Activated CD4-positive, alpha-beta T cell treated with anti-CD3 and anti-CD28 coated beads for 36 hours (primary cell): ENCODE measurements at places on chromosomes 2 and 18.
A peak's percentile ranks its signal among the peaks of the same experiment; 100 is the strongest.

GRCh38 chr2:237479747-237480146 is 7.3 kb upstream of the MLPH start:
- no peak overlapping the region for H3K4me3 ChIP-seq
- H3K4me1 ChIP-seq: peaks cover 7% of the 10 kb centered on the region
- peaks cover 26% of the 10 kb centered on the region for H3K27me3 ChIP-seq
- H3K36me3 ChIP-seq: no peaks in the 10 kb centered on the region

DNA sequence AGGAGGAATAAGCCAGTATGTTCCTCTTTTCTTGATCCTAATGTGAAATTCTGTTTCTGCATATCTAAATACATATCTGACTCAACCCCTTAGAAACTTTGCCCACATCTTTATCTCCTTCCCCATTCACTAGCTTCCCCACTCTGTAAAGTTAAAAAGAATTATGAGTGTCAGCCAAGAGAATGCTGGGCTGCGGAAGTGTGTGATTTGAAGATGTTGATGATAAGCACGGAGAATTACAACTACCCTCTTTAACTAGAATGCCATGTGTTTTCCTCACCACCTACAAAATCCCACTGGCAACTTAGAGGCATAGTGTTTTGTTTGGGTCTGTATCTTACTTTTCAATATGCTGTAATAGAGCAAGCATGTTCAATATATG is 490.4 kb upstream of the FANCL start:
- H3K27me3 ChIP-seq: no peaks in the 10 kb centered on the region
- no peaks in the 10 kb centered on the region for H3K36me3 ChIP-seq
- peaks cover 3% of the 10 kb centered on the region for H3K4me1 ChIP-seq
- no peak overlapping the region for H3K4me3 ChIP-seq
- no peak for DNase-seq

DNA sequence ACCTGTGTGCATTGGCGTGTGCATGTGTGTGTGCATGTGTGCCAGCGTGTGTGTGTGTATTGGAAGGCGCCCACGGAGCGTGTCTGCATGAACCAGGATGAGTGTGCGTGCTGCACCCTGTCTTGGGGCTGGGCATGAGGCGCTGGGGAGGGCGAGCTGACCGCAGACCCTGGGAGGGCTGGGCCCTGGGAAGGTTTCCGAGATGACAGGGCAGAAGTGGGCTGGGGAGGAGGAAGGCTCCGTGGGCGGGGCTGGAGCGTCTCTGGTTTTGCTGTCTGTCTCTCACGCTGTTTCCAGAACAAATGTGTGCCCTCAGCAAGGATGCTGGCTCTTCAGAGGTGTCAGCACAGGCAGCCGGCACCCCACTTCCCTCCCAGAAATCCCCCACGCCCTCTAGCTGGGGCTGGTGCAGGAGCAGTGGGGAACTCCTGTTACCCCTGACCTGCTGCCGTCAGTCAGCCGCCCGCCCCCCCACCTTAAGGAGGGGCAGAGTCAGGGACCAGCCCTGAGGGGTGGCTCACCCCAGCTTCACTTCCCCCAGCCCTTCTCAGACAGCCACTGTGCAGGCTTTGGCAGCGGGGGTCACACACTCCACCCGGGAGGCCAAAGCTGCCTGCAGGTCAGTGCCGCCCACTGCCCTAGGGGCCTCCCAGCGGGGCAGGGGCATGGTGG is at the start of gene GPR35:
Gene GPR35 (plus strand): TSS at position 531 of the 672 bp plus-strand sequence. CDS start 4,473 bp downstream, outside the sequence.
- peak within 1 kb of the TSS; percentile 84 for H3K27ac ChIP-seq
- H3K36me3 ChIP-seq: no peaks in the 10 kb centered on the region
- no peaks in the 10 kb centered on the region for H3K27me3 ChIP-seq
- H3K4me3 ChIP-seq: peak within 1 kb of the TSS; percentile 43
- peak; percentile 87 for DNase-seq

GRCh38 chr2:43563679-43564078 is 32.2 kb downstream of the THADA start:
- no peak overlapping the region for H3K4me3 ChIP-seq
- no peak for DNase-seq
- peaks cover 72% of the 10 kb centered on the region for H3K4me1 ChIP-seq
- H3K27me3 ChIP-seq: no peaks in the 10 kb centered on the region
- peaks cover 56% of the 10 kb centered on the region for H3K36me3 ChIP-seq
- no peak overlapping the region for H3K27ac ChIP-seq

- H3K4me1 ChIP-seq: no peaks in the 10 kb centered on the region
- no peak for DNase-seq
- no peaks in the 10 kb centered on the region for H3K36me3 ChIP-seq
- H3K27ac ChIP-seq: no peak overlapping the region
These were observed 1325.0 kb upstream of the CDH2 start for GRCh38 chr18:29501952-29502351.

DNA sequence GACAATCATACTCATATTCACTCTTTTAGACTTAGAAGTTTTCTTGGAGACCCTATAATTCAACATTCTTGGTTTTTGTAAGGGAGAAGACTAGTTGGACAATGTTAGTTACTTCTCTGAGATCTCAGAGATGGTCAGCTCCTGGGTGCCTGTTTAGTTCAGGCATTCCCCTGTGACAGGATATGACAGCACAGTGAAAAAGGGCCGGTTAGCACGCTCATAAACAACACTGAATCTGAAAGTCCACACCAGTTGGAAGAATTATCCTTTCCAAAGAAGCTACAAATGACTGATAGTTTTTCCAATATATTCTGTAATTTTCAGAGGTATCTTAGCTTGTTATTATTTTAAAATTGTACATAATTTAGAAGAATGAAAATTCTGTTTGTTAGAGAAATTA is 75.7 kb downstream of the ADAM23 start:
- no peak overlapping the region for H3K4me3 ChIP-seq
- H3K27ac ChIP-seq: no peak overlapping the region
- no peaks in the 10 kb centered on the region for H3K36me3 ChIP-seq
- peaks cover 9% of the 10 kb centered on the region for H3K27me3 ChIP-seq
- no peak for DNase-seq
- peaks cover 6% of the 10 kb centered on the region for H3K4me1 ChIP-seq

DNA sequence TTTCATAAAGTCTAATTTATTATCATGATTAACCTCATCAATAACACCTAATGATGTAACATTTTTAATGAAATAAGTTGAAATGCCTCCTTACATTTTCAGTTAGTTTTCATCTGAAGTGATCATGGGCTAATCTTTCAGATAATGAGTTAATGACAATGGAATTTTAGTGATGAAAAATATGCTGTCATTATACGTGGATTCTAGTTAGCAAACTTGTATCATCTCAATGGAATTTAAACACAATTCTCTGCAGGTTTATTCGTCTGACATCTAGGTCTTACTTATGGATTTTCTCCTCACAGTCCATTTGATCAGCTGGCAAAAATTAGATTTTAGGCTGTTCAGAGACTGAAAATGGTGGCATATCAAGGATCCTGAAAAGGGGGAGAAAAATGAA is 885.0 kb downstream of the SLC4A3 start:
- DNase-seq: no peak
- no peaks in the 10 kb centered on the region for H3K36me3 ChIP-seq
- no peak overlapping the region for H3K4me3 ChIP-seq
- H3K27ac ChIP-seq: no peak overlapping the region

DNA sequence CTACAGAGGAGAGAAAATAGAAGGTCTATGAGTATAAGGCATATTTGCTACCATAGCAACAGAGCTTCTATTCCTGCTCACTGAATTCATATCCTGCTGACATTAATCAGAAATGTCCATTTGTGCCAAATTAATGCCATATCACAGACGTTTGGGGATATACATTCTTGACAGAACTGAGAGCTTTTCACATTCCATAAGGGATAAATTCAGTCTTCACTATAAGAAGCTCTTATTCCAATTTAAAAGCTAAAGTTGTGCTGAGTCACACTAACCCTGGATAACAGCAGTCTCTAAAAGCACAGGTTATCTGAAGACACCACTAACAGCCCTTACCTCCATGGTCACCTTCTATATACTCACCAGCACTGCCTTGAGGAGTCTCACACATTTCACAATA is 178.1 kb downstream of the RAB3GAP1 start:
- no peak overlapping the region for H3K27ac ChIP-seq
- no peaks in the 10 kb centered on the region for H3K27me3 ChIP-seq
- DNase-seq: no peak
- no peaks in the 10 kb centered on the region for H3K4me1 ChIP-seq
- H3K4me3 ChIP-seq: no peak overlapping the region

DNA sequence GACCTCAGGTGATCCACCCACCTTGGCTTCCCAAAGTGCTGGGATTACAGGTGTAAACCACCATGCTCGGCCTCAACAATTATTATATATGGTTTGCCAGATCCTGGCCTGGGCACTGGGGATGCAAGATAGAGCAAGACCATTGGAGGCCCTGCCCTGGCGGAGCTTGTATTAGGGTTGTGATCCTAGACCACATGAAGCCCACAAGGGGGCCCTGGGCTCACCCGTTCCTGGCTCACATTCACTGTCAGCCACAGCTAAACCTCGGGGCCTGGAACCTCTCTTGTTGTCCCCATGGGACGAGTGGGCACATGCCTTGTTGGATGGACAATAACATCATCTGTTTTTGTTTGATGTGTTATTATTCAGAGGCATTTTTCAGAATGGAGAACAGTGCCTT is 14.9 kb downstream of the HPCAL1 start:
- H3K27ac ChIP-seq: no peak overlapping the region
- H3K27me3 ChIP-seq: no peaks in the 10 kb centered on the region
- DNase-seq: no peak
- H3K4me3 ChIP-seq: no peak overlapping the region

GRCh38 chr2:43340945-43341356 is 114.5 kb upstream of the ZFP36L2 start:
- H3K4me3 ChIP-seq: no peak overlapping the region
- no peaks in the 10 kb centered on the region for H3K27me3 ChIP-seq
- peaks cover 19% of the 10 kb centered on the region for H3K36me3 ChIP-seq
- no peak for DNase-seq

DNA sequence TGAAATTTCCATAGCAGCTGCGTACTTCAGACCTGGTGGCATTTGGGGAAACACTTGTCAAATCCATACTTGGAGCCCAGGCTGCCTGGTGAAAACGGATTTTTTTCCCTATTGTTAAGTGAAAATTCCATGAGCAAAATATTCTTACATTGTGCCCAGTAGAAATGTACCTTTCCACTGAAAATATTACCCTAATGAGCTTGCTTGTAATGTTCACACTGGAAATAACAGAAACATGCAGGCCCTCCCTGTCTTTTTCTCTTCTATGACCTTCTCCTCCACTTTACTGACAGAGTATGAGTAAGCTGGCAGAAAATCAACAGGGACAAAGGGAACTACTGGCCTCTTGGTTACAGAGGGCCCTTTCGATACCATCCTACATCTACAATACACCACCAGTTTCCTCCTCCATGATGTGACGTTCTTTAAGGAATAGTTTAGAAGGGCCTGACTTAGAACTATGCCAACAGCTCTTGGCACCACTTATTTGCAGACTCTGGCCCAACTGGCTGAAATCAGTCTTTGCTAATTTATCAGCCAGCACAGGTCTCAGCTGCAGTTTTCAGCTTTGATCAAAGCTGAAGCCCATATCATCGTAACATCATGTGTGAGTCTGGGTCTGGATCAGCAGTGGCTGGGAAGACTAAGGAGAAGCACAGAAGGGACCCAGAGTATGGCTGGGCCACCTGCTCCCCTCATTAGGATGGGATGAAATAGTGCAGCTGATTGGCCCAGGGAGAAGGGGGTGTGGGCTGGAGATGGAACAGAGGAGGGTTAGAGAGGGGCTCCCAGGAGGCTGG is 272.2 kb upstream of the ID2 start:
- H3K27me3 ChIP-seq: peaks cover 6% of the 10 kb centered on the region
- H3K4me1 ChIP-seq: peaks cover 33% of the 10 kb centered on the region
- DNase-seq: no peak
- H3K27ac ChIP-seq: peak overlapping the region; percentile 84
- H3K36me3 ChIP-seq: peaks cover 1% of the 10 kb centered on the region
- H3K4me3 ChIP-seq: no peak overlapping the region

DNA sequence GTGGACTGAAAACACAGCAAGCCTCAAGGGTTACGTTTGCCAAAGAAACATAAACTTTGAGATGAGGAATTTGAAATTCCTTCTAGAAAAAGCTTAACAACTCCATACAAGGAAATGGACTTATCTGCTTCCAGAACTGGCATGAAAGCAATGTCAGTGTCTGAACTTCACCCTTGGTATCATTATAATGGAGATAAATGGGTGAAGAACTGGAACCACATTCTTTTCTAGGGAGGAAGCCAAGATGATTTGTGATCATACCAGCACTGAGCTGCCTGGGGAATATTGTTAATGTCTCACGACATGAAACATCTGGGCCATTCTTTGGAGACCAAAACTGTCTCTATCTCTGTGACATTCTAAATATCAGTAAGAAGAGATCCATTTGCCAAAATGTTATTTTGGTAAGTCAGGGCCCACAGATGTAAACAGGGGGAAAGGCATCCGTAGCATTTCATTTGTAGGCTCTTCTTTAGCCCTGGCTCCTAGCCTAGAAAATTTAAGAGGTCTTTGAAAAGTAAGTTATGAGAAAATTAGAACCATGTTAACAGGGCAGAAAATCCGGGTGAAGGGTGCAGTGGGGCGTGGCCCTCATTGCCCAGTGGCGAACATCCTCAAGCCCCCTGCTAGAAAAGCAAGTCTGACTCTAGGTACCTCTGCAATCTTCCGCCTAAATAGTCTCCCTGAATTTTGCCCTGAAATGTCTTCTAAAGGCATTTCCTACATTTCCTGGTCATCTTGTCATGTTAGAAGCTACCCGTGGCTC is 295.3 kb upstream of the EPAS1 start:
- H3K36me3 ChIP-seq: peaks cover 6% of the 10 kb centered on the region
- no peaks in the 10 kb centered on the region for H3K4me1 ChIP-seq
- no peak overlapping the region for H3K27ac ChIP-seq
- no peak overlapping the region for H3K4me3 ChIP-seq

DNA sequence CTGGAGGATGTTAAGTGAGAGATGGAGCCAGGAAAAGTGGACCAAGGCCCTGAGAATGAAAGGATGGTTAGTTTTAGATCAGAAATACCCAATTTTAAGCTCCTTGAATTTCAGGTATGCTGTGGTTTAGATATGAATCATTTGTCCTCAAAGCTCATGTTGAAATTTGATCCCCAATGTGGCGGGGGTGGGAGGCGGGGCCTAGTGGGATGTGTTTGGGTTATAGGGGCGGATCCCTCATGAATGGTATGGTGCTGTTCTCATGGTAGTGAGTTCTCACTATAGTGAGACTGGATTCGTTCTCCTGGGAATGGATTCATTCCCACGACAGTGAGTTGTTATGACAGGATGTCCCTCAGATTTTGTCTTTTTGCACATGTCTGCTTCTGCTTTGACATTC is 11.4 kb downstream of the MYO5B start:
- no peak overlapping the region for H3K4me3 ChIP-seq
- H3K4me1 ChIP-seq: no peaks in the 10 kb centered on the region
- H3K36me3 ChIP-seq: no peaks in the 10 kb centered on the region
- H3K27ac ChIP-seq: no peak overlapping the region
- H3K27me3 ChIP-seq: peaks cover 10% of the 10 kb centered on the region
- DNase-seq: peak; percentile 25

GRCh38 chr2:97701186-97701585 is 12.2 kb upstream of the ZAP70 start:
- no peaks in the 10 kb centered on the region for H3K36me3 ChIP-seq
- H3K27me3 ChIP-seq: no peaks in the 10 kb centered on the region
- no peak overlapping the region for H3K27ac ChIP-seq
- no peak for DNase-seq

- no peak overlapping the region for H3K27ac ChIP-seq
- H3K27me3 ChIP-seq: peaks cover 42% of the 10 kb centered on the region
- H3K36me3 ChIP-seq: no peaks in the 10 kb centered on the region
- no peak for DNase-seq
- H3K4me3 ChIP-seq: no peak overlapping the region
These were observed 9.7 kb upstream of the TEKT4 start for GRCh38 chr2:94861308-94862152.
